SK-N-SH (cell line): ENCODE measurements at places on chromosomes 5 and 9. TPM values are rescaled to one million over a fixed set of nuclear protein-coding genes. Genes with fewer than 3 reads are reported as not detected.

Gene NRARP
- 3.9 and 4.2 TPM in 2 replicates for polyA plus RNA-seq

Gene TRIM41
- 35.3 and 35.9 TPM in 2 replicates for polyA plus RNA-seq

Gene GABRA1
- polyA plus RNA-seq, result not detected in 2 replicates

Gene DND1
- 1.2 and 2.1 TPM in 2 replicates for polyA plus RNA-seq

Gene GDNF
- 8.4 and 9.0 TPM in 2 replicates for polyA plus RNA-seq

Gene TRPM6
- polyA plus RNA-seq, result 0.03 and 0.08 TPM in 2 replicates

Gene COL23A1
- 0.03 and 0.10 TPM in 2 replicates for polyA plus RNA-seq

Gene SLC2A6
- 5.2 and 7.7 TPM in 2 replicates for polyA plus RNA-seq

Gene BASP1
- polyA plus RNA-seq, result 77.8 and 107 TPM in 2 replicates

Gene SMU1
- 9.8 and 12.4 TPM in 2 replicates for polyA plus RNA-seq

Gene MVB12B
- polyA plus RNA-seq, result 3.7 and 5.1 TPM in 2 replicates

Gene FGF10
- polyA plus RNA-seq, result not detected in 2 replicates

Gene PCDHA5
- polyA plus RNA-seq, result 0.02 TPM in 2 replicates

Gene DAB2IP
- polyA plus RNA-seq, result 21.4 and 25.4 TPM in 2 replicates

Gene SHISAL2B
- polyA plus RNA-seq, result 0.16 TPM in 1 of 2 replicates, not detected in the other

Gene IFNA2
- polyA plus RNA-seq, result not detected in 2 replicates

Gene MAMDC2
- not detected in 2 replicates for polyA plus RNA-seq

Gene EIF4E1B
- polyA plus RNA-seq, result not detected in 2 replicates

Gene CHMP5
- polyA plus RNA-seq, result 88.3 and 112 TPM in 2 replicates

Gene PRRT1B
- not detected in 2 replicates for polyA plus RNA-seq

Gene SLC34A3
- polyA plus RNA-seq, result 0.06 TPM in 1 of 2 replicates, not detected in the other

Gene QRFP
- not detected in 2 replicates for polyA plus RNA-seq

Gene PRDM9
- not detected in 2 replicates for polyA plus RNA-seq

Gene TMEM174
- not detected in 2 replicates for polyA plus RNA-seq

Gene SAXO1
- 0.03 TPM in 1 of 2 replicates, not detected in the other for polyA plus RNA-seq

Gene TMEM252
- not detected in 2 replicates for polyA plus RNA-seq

Gene N4BP3
- 0.16 and 0.28 TPM in 2 replicates for polyA plus RNA-seq

Gene IGIP
- 0.72 and 0.99 TPM in 2 replicates for polyA plus RNA-seq

Gene GFI1B
- 0.03 TPM in 1 of 2 replicates, not detected in the other for polyA plus RNA-seq

Gene CATSPER3
- polyA plus RNA-seq, result 0.26 and 0.37 TPM in 2 replicates

Gene CETN3
- polyA plus RNA-seq, result 3.6 and 4.6 TPM in 2 replicates

Gene MXD3
- 22.6 and 23.1 TPM in 2 replicates for polyA plus RNA-seq

Gene AMBP
- polyA plus RNA-seq, result 0.16 and 0.18 TPM in 2 replicates

Gene AGPAT2
- polyA plus RNA-seq, result 41.8 and 46.8 TPM in 2 replicates

Gene HACD4
- polyA plus RNA-seq, result under 0.01 TPM in 1 of 2 replicates, not detected in the other

Gene PPP3R2
- not detected in 2 replicates for polyA plus RNA-seq

Gene SHOC1
- not detected in 2 replicates for polyA plus RNA-seq

Gene ELOVL7
- polyA plus RNA-seq, result 0.05 and 0.07 TPM in 2 replicates

Gene GFRA3
- polyA plus RNA-seq, result 0.11 and 0.15 TPM in 2 replicates

Gene LCN12
- 0.87 and 1.1 TPM in 2 replicates for polyA plus RNA-seq

Gene PHF24
- not detected in 2 replicates for polyA plus RNA-seq

Gene PRLR
- polyA plus RNA-seq, result 0.13 and 0.34 TPM in 2 replicates

Gene CEL
- polyA plus RNA-seq, result 0.75 and 0.87 TPM in 2 replicates

Gene BARX1
- not detected in 2 replicates for polyA plus RNA-seq

Gene GPR150
- polyA plus RNA-seq, result 0.06 and 0.07 TPM in 2 replicates

Gene DRD1
- 0.02 TPM in 1 of 2 replicates, not detected in the other for polyA plus RNA-seq

Gene SUSD3
- 0.49 and 0.67 TPM in 2 replicates for polyA plus RNA-seq

Gene C5orf15
- 81.0 and 106 TPM in 2 replicates for polyA plus RNA-seq

Gene CLTB
- polyA plus RNA-seq, result 85.9 and 91.2 TPM in 2 replicates

Gene MARCHF11
- 1.7 and 7.6 TPM in 2 replicates for polyA plus RNA-seq

Gene MYMK
- not detected in 2 replicates for polyA plus RNA-seq

Gene ARHGEF37
- 0.94 and 1.3 TPM in 2 replicates for polyA plus RNA-seq

Gene SLIT3
- 80.0 and 119 TPM in 2 replicates for polyA plus RNA-seq
